Endodermal cell (in vitro differentiated cells): ENCODE measurements at places on chromosomes 2 and 18.

DNA sequence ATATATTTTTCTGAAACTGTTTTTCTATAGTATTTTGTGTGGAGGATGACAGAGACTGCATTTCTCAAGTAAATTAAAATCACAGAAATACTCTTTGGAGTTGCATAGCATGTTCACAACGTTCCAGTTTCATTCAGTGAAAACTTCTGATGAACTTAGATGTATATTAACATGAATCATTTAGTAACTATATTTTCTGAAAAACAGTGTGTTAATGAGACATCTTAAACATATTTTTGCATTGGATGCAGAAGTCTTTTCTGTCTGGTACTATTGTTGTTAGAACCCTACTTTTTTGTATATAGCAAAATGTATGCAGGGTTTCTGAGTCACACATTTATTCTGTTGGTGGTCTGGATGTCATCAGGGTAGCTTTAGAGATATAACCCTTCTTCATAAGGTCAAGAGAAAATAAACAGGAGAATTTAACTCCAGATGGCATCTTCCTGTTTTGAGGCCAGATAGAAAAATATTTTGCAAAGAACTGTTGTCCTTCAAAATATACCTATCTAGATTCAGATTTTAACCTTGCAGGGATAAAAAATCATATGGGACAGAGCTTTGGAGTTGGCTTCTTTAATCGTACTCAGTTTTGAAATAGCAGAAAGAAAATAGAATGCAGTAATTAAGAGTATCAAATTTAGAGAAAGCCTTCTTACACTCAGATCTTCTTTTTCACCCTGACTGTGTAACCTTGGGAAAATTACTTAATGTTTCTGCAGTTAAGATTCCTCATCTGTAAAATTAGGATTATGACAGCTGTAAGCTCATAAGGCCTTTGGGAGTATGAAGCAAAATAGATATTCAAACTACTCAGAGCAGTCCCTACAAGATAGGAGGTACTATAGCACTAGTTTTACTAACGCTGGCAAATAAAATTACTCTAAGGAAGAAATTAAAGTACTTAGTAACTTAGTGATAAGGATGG is 5.3 kb downstream of the COL3A1 start:
- H3K4me1 ChIP-seq = no peaks in the 10 kb centered on the region
- no peaks in the 10 kb centered on the region for H3K27me3 ChIP-seq
- no peak overlapping the region for H3K27ac ChIP-seq
- no peaks in the 10 kb centered on the region for H3K36me3 ChIP-seq

DNA sequence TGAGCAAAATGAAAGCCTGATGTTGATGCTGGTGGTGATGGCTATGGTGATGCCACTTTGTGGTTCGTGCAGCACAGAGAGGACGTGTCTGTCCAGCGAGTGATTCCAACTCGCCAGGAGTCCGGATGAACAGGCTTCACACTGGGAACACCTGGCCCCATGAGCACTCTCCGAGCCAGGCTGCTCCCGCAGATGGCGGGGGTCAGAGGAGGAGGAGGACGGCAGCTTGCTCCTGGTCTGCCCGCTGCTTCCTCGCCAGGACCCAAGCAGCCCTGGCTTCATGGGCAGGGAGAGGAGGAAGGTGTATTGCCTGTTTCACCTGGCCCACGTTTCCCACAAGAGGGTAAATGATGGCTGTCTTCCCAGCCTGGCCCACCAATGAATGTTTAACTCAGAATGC is 121.6 kb downstream of the MTCL1 start:
- no peak overlapping the region for H3K4me3 ChIP-seq
- H3K36me3 ChIP-seq = no peaks in the 10 kb centered on the region
- DNase-seq = no peak
- no peaks in the 10 kb centered on the region for H3K27me3 ChIP-seq
- no peaks in the 10 kb centered on the region for H3K4me1 ChIP-seq
- no peak overlapping the region for H3K27ac ChIP-seq

GRCh38 chr2:153519257-153519875 is 40.8 kb upstream of the RPRM start:
- peaks cover 20% of the 10 kb centered on the region for H3K36me3 ChIP-seq
- no peak overlapping the region for H3K27ac ChIP-seq
- no peaks in the 10 kb centered on the region for H3K27me3 ChIP-seq
- no peak overlapping the region for H3K4me3 ChIP-seq

DNA sequence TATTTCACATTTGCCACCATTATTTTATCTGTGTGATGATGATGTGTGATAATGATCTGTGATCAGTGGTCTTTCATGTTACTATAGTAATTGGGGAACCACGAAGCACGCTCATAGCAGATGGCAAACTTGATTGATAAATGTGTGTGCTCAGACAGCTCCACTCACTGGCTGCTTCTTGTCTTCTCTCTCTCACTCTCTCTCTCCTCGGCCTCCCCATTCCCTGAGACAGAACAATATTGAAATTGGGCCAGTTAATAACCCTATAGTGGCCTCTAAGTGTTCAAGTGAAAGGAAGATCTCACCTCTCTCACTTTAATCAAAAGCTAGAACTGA is 60.7 kb upstream of the RAPGEF4 start:
- no peaks in the 10 kb centered on the region for H3K27me3 ChIP-seq
- DNase-seq = no peak
- no peaks in the 10 kb centered on the region for H3K4me1 ChIP-seq

- H3K36me3 ChIP-seq = no peaks in the 10 kb centered on the region
- H3K4me1 ChIP-seq = no peaks in the 10 kb centered on the region
- H3K27me3 ChIP-seq = no peaks in the 10 kb centered on the region
- peak; percentile 73 for DNase-seq
- no peak overlapping the region for H3K27ac ChIP-seq
Measured at GRCh38 chr18:36402765-36403396, 105.4 kb downstream of the FHOD3 start.

GRCh38 chr2:86476092-86476491 is 34.9 kb downstream of the KDM3A start:
- no peak overlapping the region for H3K4me3 ChIP-seq
- DNase-seq = no peak
- no peaks in the 10 kb centered on the region for H3K27me3 ChIP-seq
- H3K27ac ChIP-seq = no peak overlapping the region

DNA sequence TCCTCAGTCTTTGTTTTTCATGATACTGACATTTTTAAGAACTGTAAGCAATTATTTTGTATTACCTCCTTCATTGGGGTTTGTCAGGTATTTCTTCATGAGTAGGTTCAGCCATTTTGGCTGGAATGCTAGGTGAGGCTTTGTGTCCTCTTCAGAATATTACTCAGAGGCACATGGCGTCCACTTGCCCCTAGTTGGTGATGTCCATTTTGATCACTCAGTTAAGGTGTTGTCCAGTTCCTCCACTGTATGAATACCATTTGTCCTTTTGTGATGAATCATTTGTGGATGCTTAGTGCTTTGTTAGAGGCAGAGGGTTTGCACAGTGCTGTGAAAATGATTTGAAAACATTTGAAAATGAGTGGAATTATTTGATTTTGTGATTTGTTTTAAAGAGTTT is 4.7 kb downstream of the IL1RL2 start:
- H3K27me3 ChIP-seq = peaks cover 39% of the 10 kb centered on the region
- H3K27ac ChIP-seq = no peak overlapping the region
- no peak overlapping the region for H3K4me3 ChIP-seq
- no peaks in the 10 kb centered on the region for H3K4me1 ChIP-seq
- DNase-seq = no peak
- no peaks in the 10 kb centered on the region for H3K36me3 ChIP-seq

- H3K27me3 ChIP-seq = no peaks in the 10 kb centered on the region
- H3K27ac ChIP-seq = no peak overlapping the region
- peak; percentile 86 for DNase-seq
- H3K36me3 ChIP-seq = no peaks in the 10 kb centered on the region
Measured at GRCh38 chr2:187461294-187462261, 13.5 kb upstream of the CALCRL start.

DNA sequence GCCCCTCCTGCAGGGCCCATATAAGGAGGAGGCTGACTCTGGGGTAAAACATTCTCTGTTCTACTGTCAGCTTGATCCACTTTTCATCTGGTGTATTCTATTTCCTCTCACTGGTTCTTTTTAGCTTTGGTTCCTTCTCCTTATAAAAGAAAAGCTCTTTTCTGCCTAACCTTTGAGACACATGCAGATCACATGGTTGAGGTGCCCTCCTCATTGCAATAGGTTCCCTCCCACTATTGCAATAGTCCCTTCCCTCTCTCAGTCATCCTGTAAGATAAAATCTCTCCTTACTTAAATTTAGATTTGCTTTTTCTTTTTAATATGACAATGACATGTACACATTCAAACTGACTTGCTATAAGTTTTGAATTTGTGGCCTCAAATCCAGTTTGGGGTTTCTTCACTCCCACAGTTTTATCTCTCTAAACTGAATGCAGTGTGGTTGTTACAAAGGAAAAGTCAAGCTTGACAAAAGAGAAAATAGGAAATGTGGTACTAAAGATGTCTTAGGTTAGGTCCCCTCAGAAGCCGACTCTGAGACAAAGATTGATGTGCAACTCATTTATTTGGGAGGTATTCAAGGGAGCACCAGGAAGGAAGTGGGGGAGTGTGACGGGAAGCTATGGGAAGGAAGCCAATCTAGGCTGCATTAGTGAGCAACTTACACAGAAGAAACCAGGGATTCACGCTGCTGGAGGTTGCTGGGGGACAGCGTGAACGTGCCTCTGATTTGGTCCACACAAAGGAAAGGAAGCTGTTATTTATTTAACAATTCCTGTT is 127.6 kb upstream of the LINC00305 start:
- H3K27ac ChIP-seq = no peak overlapping the region
- H3K36me3 ChIP-seq = no peaks in the 10 kb centered on the region
- DNase-seq = no peak

DNA sequence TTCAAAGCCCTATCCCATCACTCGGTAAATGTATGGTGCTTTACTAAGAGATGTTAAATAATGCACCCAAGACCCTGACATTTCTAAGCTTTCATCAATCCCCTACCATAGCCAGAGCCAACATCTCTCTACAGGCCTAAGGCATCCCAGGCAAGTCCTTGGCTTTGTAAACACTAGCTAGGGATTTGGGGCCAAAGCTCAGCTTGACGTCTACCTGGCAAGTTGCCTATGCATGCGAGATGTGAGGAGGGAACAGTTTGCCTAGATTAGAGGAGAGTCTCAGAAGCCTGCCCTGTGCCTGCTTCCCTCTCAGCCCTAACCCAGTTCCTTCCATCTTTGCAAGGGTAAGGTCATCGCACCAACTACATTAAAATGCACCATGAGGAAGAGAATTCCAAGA is 221.5 kb upstream of the NCKAP5 start:
- H3K36me3 ChIP-seq = no peaks in the 10 kb centered on the region
- peak; percentile 68 for DNase-seq
- peaks cover 17% of the 10 kb centered on the region for H3K27me3 ChIP-seq
- no peak overlapping the region for H3K27ac ChIP-seq
- H3K4me3 ChIP-seq = no peak overlapping the region
- H3K4me1 ChIP-seq = peaks cover 5% of the 10 kb centered on the region

- H3K36me3 ChIP-seq = no peaks in the 10 kb centered on the region
- H3K4me1 ChIP-seq = no peaks in the 10 kb centered on the region
- H3K4me3 ChIP-seq = no peak overlapping the region
- H3K27me3 ChIP-seq = no peaks in the 10 kb centered on the region
- no peak for DNase-seq
Measured at GRCh38 chr2:59177748-59178147, 936.6 kb upstream of the FANCL start.

GRCh38 chr2:160606341-160606740 is 112.7 kb upstream of the RBMS1 start:
- H3K27ac ChIP-seq = no peak overlapping the region
- no peaks in the 10 kb centered on the region for H3K36me3 ChIP-seq
- DNase-seq = no peak
- peaks cover 7% of the 10 kb centered on the region for H3K4me1 ChIP-seq
- H3K4me3 ChIP-seq = no peak overlapping the region

DNA sequence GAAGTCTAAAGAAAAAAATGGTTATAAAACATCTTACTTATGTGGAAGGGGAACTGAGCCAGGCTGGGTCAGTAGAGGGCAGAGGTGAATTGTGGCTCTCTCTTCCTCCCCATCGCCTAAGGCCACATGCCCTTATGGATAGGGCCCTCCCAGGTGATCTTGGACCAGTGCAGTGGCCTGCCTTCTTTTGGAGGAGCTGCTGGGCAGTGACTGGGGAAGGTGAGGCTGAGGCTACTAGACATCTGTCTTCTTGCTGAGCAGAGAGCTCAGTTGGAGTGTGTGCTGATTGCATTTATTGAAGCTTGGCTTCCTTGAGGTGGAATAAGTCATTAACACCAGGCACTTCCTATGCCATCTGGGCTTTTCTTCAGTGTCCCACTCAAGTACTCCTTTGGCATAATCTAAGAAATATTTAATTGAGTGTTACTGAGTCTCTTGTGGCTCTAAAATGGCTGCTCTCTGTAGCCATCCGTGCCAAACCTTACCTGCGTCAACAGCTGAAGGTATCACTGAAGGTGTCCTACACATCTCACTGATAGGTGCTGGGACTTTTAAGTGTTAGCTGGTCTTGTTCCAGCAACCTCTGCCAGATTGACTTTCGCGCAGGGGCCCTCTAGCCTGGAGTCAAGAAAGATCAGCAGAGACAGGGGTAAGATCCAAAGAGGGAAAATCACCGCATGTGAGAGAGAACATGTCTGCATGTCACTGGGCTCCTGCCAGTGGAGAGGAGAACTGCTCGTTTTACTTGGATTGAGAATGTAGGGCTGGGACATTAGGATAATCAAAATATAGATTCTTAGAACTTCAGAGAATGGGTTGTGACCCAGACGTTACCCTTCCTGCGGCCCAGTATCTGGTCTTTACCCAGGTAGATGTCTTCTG is 256.1 kb downstream of the LTBP1 start:
- no peak for DNase-seq
- H3K27ac ChIP-seq = no peak overlapping the region
- no peaks in the 10 kb centered on the region for H3K36me3 ChIP-seq
- no peaks in the 10 kb centered on the region for H3K27me3 ChIP-seq
- H3K4me3 ChIP-seq = no peak overlapping the region

DNA sequence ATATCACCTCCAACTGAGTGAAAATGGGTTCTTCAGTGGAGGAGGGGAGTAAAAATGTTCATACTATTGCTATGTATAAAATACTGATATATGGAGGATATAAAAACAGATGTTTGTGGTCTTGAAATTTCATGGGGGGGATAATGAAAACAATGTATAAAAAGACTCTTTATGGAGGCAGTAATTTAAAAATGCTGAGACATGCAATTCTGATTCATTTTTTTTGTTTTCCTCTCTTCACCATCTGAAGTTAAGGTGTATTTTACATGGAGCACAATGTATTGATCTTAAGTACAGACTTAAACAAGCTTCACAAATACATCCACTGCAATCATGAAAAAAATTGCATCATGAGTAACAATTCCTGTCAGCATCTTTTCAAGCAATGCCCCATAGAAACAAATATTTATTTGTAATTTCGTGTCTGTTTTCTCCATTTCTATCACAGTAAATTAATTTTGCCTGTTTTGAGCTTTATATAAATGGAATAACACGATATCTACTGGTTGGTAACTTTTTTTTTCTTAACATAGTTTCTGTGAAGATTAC is 393.2 kb upstream of the ZNF804A start:
- no peaks in the 10 kb centered on the region for H3K36me3 ChIP-seq
- no peak overlapping the region for H3K27ac ChIP-seq
- no peak overlapping the region for H3K4me3 ChIP-seq
- no peaks in the 10 kb centered on the region for H3K27me3 ChIP-seq
